ENCODE measurements at places on chromosomes 3 and 15.

DNA sequence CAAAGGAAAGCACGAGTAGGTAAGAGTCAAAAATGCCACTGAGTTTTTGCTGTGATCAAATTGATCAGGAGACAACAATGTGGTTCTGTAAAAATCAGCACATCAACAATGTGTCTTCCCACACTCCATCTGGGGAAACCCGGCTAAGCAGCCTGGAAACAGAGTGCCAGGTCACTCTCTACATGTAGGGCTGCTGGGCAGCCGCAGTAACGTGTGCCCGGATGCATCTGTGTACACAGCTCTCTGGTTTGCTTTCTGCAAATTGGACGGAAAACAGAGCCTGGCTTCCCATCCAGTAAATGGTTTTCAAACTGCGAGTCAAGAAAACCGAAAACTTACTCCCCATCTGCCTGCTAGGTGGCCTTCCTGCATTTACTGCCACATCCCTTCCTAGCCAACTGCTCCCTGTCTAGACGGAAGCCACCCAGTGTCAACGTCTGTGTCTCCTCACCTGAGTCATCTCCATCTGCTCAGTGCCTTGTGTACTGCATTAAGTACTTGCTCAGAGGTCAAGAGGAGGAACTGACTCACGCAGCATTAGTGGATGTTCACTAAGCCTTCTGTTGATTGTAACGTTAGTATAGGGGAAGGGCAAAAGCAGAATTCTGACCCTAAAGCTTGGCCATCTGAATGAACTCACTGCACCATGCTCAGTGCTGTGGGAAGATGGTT is 124.1 kb downstream of the TJP1 start:
- no peak for DNase-seq

- no peak for DNase-seq
These were observed 121.8 kb upstream of the CHL1 start for GRCh38 chr3:74676-75243.

DNA sequence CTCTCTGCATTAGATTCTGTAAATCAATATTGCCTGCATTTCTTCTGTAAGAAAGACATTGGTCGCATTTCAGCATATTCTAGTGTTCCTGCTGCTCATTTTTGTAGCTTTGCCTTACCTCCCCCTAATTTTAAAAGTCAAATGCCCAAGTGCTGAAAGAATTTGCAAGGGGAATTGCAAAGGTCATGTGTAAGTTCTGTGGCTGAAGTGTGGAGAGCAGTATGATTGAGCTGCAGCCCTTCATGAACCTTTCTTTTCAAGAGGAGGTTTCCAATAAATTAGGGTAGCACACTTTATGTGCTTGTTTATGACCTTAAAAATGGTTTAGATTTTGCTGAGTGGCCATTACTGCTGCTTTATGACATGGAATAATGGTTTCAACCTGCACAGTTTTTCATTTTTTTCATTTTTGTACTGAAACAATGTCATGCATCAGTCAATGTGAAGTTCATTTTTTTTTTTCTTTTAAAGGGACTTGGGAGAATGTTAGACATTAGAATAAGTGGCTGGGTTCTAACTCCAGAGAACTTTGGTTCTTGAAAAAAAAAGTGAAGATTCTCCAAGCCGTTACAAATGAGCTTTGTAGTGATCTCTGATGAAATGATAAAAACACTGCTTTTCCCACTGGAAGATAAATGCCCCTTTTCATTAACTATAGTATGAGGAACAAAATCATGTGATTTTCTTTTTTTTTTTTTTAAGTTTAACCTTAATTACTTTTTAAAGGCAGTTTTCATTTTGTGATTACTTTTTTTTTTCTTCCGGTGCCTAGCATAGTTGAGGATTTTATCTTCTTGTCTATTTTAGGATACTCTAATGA is 99.6 kb downstream of the MITF start:
- DNase-seq: no peak

DNA sequence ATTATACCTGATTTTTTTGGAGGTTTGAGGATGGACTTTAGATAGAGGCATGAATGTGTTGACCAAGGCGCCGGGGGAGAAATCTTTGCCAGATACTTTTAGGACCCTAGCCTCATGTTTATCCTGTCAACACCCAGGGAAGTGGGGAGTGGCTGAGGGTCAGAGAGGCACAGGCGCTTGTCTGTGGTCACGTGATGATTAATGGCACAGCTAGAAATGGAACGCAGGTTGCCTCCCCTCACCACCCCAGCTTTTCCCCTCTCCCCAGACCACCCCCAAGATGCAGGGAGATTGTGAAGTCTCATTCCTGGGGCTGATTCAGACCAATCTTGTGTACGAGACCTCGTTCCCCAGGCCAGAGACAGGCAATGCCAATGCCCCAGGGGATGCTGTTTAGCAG is 218.4 kb upstream of the LINGO1 start:
- DNase-seq: no peak

- no peak for DNase-seq
These were observed 346.5 kb downstream of the THSD4 start for GRCh38 chr15:71461748-71462147.

DNA sequence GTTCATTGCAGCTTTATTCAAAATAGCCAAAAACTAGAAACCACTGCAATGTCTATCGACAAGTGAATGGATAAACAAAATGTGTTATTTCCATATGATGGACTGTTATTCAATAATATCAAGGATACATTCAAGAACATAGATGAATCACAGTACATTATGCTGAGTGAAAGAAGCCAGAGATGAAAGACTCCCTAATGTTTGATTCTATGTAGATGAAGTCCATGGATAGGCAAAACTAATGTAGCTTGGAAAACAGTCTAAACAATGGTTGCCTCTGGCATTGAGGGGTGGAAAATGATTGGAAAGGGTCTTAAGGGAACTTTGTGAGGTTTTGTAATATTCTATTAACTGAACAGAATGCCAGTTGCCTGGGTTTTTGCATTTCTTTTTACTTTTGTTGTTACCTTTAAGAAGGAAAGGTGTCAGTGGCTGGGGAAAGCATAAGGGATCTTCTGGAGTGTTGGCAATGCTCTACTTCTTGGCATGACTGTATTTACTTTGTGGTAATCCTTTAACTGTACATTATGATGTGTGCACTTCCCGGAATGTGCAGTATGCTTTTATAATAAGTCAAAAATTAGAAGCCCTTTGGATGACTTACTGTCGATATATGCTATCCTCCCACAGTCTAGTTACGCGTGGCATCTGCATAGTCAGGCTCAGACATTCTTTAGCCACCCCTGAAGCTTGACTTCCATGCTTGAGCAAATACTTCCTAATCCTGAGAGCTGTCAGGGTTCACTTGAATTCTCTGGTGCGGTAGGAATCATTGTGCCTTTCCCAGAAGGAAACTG is 20.5 kb upstream of the ATP10A start:
- DNase-seq: no peak

DNA sequence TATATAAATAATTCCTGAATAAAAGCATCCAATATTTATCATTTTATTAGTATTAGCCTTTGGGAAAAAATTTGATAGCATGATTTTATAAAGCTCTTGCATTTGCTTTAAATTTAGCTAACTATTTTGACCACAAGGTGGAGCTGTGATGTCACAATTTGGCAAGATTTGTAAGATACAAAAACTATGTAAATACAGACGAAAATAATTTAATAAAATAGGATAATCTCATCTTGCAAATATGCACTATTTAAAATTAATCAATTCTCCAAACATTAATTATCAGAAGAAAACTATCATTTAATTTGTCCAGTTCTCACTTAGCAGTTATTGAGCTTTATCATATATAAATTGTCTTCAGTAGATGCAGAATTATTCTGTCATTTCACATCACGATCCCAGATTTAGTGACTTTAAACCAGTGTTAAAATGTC is 95.4 kb downstream of the PLOD2 start:
- DNase-seq: no peak

GRCh38 chr3:42957573-42957972 is 21.5 kb upstream of the GASK1A start:
- DNase-seq: no peak

DNA sequence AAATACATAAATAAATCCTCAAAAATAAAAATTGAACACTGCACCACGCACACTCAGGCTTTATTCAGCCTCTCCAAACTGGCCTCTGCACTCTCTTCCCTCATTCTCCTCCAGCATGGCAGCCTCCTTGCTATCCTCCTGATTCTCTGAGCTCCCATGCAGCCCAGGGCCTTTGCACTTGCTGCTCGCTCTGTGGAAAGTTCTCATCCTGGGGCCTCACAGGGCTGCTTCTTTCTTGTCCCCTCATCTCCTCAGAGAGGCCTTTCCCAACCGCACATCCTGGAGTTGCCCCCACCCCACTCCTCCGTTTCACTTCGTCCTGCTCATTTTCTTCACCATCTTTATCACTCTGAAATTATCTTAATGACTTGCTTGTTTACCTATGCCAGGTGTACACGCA is 123.0 kb downstream of the SHQ1 start:
- no peak for DNase-seq

DNA sequence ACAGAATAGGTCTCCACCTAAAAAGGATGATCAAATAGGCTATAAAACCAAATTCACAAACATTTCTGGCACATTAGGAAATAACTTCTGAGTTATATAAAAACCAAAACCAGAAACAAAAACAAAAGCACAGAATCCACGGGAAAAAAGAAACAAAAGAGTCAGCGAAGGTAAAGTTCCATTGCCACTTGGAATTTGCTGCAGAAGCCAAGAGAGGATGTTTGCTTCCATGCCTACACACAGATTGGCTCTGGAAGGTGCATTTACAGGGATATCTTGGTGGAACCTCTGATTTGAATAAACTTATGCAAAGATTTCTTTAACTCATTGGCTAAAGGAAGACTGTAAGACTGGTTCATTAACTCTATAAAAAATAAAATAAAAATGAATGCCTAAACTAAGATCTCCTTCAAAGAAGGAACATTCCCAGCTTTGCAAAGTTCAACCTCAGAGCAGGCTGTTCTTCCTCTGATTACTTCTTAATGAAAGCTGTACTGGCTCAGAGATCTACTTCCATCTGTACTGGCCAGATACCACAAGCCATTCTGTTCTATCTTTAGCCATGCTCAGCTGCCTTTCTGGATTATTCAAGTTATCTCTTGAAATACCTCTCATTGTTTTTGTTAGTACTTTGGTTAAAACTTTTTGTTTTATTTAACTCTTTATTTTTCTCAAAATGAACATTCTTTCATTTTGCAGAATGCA is 537.5 kb upstream of the CCDC54 start:
- DNase-seq: no peak

DNA sequence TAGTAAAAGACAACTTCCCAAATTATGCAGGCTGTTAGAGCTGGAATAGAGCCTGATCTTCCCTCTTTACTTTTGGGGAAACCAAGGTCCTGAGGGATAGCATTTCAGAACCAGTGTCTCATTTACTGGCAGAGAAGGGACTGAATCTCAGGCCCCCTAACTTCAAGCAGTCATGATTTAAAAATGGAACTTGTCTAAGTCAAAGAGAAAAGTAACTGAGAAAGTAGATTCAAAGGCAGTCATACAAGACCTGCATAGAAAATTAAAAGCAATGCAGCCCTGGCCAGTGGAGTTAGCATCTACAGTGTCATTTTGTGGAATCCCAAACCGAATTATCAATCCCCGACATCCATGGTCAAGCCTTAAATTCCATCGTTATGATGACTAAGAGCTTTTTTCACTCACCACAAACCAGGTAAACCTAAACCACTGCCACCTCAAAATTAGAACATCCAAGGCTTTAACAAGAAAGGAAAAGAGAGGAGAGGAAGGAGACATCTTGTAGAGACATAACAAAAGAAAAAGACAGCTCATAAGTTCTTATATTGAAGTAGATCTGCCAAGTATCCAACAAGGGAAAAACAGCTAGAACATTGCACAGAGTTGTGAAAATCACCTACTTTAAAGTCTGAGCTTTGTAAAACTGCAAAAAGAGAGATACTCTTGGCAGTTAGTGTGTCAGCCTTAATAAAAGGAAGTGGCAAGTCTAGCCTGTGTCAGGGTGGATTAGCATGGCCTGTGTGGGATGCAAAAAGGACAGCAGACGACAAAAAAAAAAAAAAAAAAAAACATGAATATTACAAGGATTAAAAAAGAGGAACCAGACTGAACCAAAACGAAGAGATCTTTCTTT is 54.1 kb upstream of the CCR2 start:
- DNase-seq: no peak

DNA sequence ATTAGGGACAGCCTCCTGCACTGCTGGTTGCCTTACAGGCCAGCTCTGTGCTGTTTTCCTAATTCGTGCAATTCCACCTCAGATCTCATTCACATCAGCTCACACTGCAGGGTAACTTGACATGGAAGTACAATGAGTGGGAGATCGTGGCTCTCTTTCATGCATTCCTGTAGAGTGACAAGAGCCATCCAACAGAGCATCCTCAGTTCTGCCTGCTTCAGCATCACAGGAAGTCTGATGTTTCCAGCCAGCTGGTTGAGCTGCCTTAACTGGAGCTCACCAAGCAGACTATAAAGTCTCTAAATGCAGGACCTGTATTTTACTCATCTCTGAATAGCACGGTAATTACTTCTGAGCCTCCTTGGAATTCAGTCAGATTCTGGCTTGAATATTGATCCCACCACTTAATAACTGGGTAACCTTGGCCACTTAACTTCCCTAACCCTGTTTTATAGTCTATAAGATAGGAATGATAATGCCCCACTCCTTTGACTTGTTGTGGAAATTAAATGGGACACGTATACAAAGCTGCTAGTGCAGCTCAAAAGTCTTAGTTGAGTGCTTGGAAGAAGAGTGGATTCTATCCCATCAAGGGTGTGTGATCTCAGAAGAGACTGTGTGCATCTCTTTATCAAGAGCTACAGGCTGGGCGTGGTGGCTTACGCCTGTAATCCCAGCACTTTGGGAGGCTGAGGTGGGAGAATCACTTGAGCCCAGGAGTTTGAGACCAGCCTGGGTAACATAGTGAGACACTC is 1.4 kb upstream of the DIS3L start:
- no peak for DNase-seq

GRCh38 chr15:48355377-48355776 is 24.1 kb downstream of the DUT start:
- DNase-seq: no peak

DNA sequence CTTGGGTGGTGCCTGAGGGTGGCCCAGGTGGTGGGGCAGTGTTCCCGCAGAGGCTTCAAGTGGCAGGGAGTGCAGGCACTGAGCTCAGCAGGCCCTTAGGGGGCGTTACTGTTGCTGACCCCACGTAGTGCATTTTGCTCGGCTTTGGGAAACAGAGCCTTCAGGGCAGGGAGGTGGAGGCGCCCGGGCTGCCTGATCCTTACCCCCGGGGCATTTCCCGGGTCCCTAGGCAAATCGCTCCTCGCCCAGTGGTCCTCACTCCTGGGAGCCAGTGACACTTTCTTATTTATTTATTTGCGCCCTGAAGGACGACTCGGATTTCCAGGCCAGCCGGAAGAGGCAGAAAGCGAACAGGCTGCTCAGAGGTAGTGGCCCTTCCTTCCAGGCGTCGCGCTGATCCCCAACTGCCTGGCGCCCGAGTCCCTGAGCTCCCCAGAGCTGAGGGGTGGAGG is 10.1 kb upstream of the FOXB1 start:
- no peak for DNase-seq

- DNase-seq: no peak
These were observed 12.6 kb downstream of the TIPARP start for GRCh38 chr3:156687023-156687422.

GRCh38 chr3:111613294-111613693 is 18.1 kb upstream of the ZBED2 start:
- DNase-seq: no peak

Data from stimulated activated CD4-positive, alpha-beta T cell treated with anti-CD3 and anti-CD28 coated beads, Interleukin-15, amount 100 ng/mL, for 1 hour (primary cell).